ENCODE measurements at places on chromosomes 6 and 20.

DNA sequence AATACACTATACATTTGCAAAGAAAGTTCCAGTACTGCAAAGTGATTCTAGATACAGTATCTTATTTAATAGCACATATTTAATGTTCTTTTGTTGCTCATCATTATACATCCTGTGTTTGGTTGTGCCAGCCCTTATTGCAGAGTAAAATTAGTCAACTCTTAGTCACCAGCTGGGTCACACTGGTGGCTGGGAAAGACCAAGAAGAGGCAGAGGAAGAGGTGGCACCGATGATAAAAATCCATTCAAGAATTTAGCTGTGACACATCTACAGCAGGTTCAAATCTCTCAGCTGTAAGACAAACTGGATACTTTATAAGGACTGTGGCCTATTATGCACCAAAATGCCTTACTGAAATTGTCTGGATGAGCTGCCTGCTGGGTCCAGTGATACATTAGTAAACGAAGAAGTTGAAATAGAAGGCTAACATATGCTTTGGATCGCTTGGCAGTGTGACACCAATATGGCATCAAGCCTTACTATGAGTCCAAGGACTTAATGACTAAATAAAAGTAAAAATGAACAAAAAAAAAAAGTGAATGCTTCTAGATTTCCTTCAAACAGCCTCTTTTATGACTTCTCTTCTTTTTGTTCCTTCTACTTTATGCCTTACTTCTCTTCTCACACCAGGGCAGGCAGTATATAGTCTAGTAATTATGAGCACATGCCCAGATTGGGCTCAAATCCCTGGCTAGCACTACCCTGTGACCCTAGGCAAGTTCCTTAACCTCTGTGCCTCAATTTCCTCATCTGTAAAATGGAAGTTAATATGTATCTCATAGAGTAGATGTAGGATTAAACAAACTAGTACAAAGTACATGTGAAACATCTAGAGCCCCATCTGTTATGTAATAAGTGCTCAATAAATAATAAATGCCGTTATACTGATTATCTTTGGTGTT lies 29.4 kb upstream of the RNF8 start:
- no peak for DNase-seq

DNA sequence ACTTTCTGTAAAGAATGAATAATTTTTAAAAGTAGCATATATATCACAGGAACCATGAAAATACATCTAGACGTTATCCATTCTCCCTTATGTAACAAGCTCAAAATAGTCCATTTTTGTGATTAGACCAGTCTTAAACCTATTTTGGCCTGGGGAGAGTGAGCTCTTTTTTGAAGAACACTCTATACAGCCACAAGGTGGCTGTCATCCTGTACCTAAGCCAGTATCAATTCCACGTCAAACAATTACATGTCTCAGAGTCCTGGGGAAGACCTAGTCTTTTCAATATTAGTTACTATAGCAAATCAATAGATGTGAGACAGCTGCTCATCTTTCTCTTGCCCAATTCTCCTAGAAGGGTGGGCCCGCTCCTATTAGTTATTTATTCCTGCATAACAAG lies 28.4 kb downstream of the FBXO5 start:
- no peak for DNase-seq

DNA sequence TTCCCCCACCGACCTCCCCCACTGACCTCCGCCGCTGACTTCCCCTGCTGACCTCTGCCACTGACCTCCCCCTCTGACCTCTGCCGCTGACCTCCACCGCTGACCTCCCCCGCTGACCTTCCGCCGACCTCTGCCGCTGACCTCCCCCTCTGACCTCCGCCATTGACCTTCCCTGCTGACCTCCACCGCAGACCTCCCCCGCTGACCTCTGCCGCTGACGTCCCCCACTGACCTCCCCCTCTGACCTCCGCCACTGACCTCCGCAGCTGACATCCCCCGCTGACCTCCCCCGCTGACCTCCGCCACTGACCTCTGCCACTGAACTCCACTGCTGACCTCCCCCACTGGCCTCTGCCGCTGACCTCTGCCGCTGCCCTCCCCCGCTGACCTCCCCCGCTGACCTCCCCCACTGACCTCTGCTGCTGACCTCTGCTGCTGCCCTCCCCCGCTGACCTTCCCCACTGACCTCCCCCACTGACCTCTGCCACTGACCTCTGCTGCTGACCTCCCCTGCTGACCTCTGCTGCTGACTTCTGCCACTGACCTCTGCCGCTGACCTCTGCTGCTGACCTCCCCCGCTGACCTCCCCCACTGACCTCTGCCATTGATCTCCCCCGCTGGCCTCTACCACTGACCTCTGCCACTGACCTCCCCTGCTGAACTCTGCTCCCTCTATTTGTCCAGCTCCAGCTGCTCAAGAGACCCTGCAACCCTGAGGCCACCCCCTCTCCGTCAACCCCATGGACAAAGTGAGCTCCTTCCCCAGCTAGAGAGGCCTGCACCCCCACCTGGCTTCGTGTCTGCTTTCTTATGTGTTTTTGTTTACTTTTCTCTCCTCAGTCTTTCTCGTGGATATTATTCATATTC lies 91.4 kb upstream of the AFDN start:
- no peak for DNase-seq

DNA sequence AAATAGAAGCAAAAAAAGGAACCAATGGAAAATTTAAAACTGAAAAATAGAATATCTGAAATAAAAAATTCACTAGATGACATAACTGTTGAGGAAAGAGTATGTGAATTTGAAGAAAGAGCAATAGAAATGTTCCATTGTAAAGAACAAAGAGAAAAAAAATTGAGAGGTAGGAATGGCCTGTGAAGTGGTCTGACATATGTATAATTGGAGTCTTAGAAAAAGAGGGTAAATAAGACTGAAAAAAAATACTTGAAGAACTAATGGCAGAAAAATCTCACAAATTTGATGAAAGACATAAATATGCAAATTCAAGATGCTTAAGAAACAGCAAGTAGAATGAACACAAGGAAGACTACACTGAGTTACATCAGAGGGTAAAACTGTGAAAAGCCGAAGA lies 93.4 kb downstream of the QKI start:
- no peak for DNase-seq

DNA sequence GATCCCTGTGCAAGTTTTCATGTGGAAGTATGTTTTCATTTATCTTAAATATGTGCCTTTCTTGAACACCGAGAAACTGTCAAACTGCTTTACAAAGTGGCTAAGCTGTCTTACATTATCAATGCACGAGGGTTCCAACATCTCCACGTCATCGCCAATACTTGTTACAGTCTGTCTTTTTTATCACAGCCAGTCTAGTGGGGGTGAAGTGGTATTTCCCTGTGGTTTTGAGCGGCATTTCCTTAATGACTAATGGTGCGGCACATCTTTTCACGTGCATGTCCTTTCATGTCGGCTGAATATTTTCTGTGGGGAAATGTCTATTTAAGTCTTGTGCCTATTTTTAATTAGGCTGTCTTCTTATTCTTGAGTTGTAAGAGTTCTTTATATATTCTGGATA lies 280.4 kb downstream of the FOXC1 start:
- DNase-seq, result no peak

Data from T-helper 9 cell (primary cell).